Immature natural killer cell (primary cell): ENCODE measurements at places on chromosomes 7 and 10.

- H3K27ac ChIP-seq: no peak overlapping the region
- no peak for DNase-seq
- H3K27me3 ChIP-seq: no peaks in the 10 kb centered on the region
Measured at GRCh38 chr7:18212308-18212707, 184.7 kb upstream of the PRPS1L1 start.

DNA sequence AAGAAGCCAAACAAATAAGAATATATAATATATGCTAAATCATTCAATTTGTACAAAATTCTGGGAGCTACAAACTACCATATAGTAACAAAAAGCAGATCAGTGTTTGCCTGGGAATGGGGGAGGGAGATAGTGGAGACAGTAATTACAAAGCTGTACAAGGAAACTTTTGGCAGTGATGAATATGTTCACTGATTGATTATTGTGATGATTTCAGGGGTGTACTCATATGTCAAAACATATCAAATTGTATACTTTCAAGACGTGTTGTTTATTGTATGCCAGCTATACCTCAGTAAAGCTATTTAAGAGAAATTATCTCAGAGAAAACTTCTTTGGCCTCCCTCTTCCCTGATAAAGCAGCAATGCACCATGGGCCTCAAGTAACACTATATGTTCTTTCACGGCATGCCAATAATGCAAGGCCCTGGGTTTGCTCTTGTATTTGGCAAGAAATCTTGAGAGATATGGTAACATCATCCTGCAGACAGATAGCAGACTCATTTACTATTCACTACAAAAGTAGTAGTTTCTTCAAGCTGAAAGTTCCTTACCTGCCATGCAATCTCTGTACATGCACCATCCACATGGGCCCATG is 133.5 kb downstream of the HBP1 start:
- no peak overlapping the region for H3K27ac ChIP-seq
- H3K27me3 ChIP-seq: no peaks in the 10 kb centered on the region
- H3K36me3 ChIP-seq: peaks cover 4% of the 10 kb centered on the region
- DNase-seq: no peak
- H3K4me1 ChIP-seq: peaks cover 7% of the 10 kb centered on the region

- no peaks in the 10 kb centered on the region for H3K36me3 ChIP-seq
- H3K4me3 ChIP-seq: no peak overlapping the region
- H3K27me3 ChIP-seq: no peaks in the 10 kb centered on the region
- DNase-seq: no peak
- H3K27ac ChIP-seq: no peak overlapping the region
Measured at GRCh38 chr7:138125598-138126111, 49.4 kb downstream of the AKR1D1 start.

- H3K4me3 ChIP-seq: no peak overlapping the region
- H3K27me3 ChIP-seq: peaks cover 7% of the 10 kb centered on the region
- H3K4me1 ChIP-seq: no peaks in the 10 kb centered on the region
- DNase-seq: no peak
- no peak overlapping the region for H3K27ac ChIP-seq
- no peaks in the 10 kb centered on the region for H3K36me3 ChIP-seq
Measured at GRCh38 chr7:27453702-27454405, 208.8 kb downstream of the HIBADH start.

- H3K4me1 ChIP-seq: peaks cover 37% of the 10 kb centered on the region
- peaks cover 5% of the 10 kb centered on the region for H3K27me3 ChIP-seq
Measured at GRCh38 chr10:43647576-43647975, 1.1 kb downstream of the ZNF32 start.

GRCh38 chr10:100374200-100374655 is 27.2 kb downstream of the SCD start:
- peaks cover 42% of the 10 kb centered on the region for H3K4me1 ChIP-seq
- H3K4me3 ChIP-seq: no peak overlapping the region
- no peaks in the 10 kb centered on the region for H3K36me3 ChIP-seq

DNA sequence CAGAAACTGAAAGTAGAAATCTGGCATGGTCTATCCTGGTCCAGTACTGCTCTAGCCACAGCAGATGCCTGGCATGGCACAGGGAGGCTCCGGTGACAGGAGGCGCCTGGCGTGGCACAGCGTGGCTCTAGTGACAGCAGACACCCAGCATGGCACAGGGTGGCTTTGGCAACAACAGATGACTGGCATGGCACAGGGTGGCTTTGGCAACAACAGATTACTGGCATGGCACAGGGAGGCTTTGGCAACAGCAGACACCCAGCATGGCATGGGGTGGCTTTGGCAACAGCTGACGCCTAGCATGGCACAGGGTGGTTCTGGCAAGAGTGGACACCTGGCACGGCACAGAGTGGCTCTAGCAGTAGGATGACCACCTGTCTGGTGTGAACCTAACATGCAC is 480.5 kb upstream of the FOXK1 start:
- no peak overlapping the region for H3K4me3 ChIP-seq
- no peak overlapping the region for H3K27ac ChIP-seq
- no peaks in the 10 kb centered on the region for H3K4me1 ChIP-seq
- H3K27me3 ChIP-seq: no peaks in the 10 kb centered on the region
- no peak for DNase-seq

GRCh38 chr7:124124201-124124600 is 91.3 kb upstream of the TMEM229A start:
- H3K36me3 ChIP-seq: no peaks in the 10 kb centered on the region
- no peaks in the 10 kb centered on the region for H3K4me1 ChIP-seq
- H3K4me3 ChIP-seq: no peak overlapping the region
- H3K27ac ChIP-seq: no peak overlapping the region
- no peaks in the 10 kb centered on the region for H3K27me3 ChIP-seq

DNA sequence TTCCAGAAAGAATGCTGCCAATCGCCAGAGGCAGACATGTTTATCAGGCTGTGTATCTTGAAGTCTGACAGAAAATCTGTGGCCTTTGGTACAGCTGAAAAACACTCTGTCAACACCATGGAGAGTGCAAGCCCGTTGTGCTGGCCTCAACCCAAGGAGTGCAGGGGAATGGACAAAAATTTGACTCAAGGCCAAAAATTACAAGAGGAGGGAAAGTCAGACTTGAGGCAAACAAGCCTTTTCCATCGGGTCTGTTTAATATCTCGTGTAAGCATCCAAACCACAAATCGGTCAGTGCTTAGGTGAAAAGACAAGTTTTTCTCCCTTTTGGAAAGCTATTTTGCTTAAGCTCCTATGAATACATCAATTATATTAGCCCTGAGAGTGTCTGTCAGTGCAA is 305.3 kb upstream of the NFE2L3 start:
- no peak overlapping the region for H3K27ac ChIP-seq
- H3K27me3 ChIP-seq: peaks cover 15% of the 10 kb centered on the region
- peaks cover 2% of the 10 kb centered on the region for H3K36me3 ChIP-seq
- DNase-seq: no peak

- no peaks in the 10 kb centered on the region for H3K4me1 ChIP-seq
- no peak for DNase-seq
- no peak overlapping the region for H3K27ac ChIP-seq
- no peaks in the 10 kb centered on the region for H3K36me3 ChIP-seq
Measured at GRCh38 chr7:47401611-47402570, 180.0 kb downstream of the TNS3 start.

- H3K4me3 ChIP-seq: no peak overlapping the region
- no peaks in the 10 kb centered on the region for H3K36me3 ChIP-seq
- H3K27me3 ChIP-seq: no peaks in the 10 kb centered on the region
- no peak for DNase-seq
- H3K27ac ChIP-seq: no peak overlapping the region
Measured at GRCh38 chr7:125661677-125662076, 732.1 kb upstream of the POT1 start.

- DNase-seq: no peak
- H3K36me3 ChIP-seq: no peaks in the 10 kb centered on the region
- no peaks in the 10 kb centered on the region for H3K4me1 ChIP-seq
- H3K27ac ChIP-seq: no peak overlapping the region
- H3K27me3 ChIP-seq: no peaks in the 10 kb centered on the region
Measured at GRCh38 chr7:155975490-155975889, 163.2 kb upstream of the SHH start.

DNA sequence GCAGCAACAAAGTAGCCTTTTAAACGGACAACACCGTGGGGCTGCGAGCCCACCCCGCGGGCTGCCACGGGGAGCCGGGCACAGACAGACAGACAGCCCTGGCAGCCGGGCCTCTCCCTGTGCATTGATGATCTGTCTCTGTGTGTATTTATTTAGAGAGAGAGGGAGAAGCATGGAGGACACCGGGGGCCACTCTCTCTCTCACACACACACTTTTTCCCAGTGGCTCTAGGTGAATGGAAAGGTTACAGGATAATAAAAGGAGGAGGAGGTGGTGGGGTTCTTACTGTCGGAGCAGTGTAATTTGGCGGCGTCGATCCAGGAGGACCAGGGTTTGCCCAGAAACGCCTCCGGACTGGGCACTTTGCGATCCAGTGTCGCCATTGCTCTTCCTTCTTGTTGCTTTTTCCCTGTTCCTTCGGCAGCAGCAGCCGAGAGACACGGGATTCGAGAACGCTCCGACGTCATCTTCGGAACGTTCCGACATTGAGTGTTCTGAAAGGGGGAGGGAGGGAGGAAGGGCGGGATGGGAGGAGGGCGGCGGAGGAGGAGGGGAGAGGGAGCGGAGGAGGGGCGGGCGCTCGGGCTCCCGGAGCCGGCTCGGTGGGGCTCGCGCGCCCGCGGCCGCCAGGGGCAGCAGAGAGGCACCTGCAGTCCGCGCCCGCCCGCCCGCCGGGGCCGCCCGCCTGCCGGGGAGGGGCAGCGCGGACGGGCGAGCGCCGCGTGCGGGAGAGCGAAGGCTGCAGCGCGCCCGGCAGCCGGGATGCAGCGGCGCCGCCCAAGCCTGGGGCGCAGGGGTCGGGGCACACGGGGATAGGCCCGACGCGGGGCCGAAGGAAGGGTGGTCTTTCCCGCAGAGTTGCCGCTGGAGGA is at the start of gene ATXN7L1:
ATXN7L1 (minus strand) TSS at position 509 of the 873 bp plus-strand sequence; CDS start at position 468, 41 bp downstream.
- peak within 1 kb of the TSS; percentile 95 for H3K27ac ChIP-seq
- peaks cover 8% of the 10 kb centered on the region for H3K27me3 ChIP-seq
- DNase-seq: peak; percentile 86
- peaks cover 54% of the 10 kb centered on the region for H3K4me1 ChIP-seq

- DNase-seq: no peak
- no peaks in the 10 kb centered on the region for H3K27me3 ChIP-seq
- peak overlapping the region; percentile 91 for H3K27ac ChIP-seq
- peaks cover 19% of the 10 kb centered on the region for H3K36me3 ChIP-seq
Measured at GRCh38 chr10:26475386-26475785, 37.2 kb downstream of the APBB1IP start.

- H3K27me3 ChIP-seq: no peaks in the 10 kb centered on the region
- H3K36me3 ChIP-seq: peaks cover 2% of the 10 kb centered on the region
- DNase-seq: no peak
- H3K4me1 ChIP-seq: peaks cover 16% of the 10 kb centered on the region
- H3K27ac ChIP-seq: no peak overlapping the region
Measured at GRCh38 chr7:44872787-44873186, 12.5 kb downstream of the PURB start.

DNA sequence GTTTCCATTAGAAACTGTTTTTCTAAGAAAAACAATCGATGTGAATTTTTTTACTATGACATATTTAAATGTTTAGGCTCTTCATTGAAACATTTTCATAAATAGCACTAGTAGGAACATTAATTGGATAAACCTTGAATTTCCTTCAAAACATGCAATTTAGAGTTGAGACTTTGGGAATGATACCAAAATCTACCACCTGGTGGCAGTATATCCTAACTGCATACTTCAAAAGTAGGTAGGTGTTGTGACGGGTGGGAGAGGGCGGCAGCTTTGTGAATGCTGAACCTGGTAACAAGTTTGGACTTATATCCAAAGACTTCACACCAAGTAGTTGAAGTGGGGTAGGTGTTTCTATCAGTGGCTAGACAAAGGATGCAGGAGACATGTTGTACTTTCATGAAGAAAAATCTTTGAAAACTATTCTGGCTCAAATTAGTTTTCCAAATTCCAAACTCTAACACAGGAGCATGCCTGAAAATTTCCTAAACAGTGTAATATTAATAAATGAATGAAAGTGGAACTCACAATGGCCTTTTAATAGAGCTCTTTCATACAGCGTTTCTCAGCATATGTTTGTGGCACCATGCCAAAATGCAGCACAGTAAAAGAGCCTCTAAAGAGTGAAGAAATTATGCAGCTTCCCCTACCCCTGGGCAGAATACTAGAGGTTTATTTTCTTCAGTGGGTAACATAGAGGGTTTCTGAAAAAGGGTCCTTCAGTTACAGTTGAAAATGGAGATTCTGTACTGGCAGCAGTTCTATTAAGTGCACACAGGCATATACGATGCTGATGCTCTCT is 201.0 kb upstream of the TPK1 start:
- H3K27me3 ChIP-seq: peaks cover 2% of the 10 kb centered on the region
- no peaks in the 10 kb centered on the region for H3K36me3 ChIP-seq

GRCh38 chr7:131616487-131617200 is 60.2 kb upstream of the PODXL start:
- no peaks in the 10 kb centered on the region for H3K27me3 ChIP-seq
- H3K27ac ChIP-seq: no peak overlapping the region
- H3K4me3 ChIP-seq: no peak overlapping the region
- DNase-seq: no peak
- H3K4me1 ChIP-seq: no peaks in the 10 kb centered on the region

DNA sequence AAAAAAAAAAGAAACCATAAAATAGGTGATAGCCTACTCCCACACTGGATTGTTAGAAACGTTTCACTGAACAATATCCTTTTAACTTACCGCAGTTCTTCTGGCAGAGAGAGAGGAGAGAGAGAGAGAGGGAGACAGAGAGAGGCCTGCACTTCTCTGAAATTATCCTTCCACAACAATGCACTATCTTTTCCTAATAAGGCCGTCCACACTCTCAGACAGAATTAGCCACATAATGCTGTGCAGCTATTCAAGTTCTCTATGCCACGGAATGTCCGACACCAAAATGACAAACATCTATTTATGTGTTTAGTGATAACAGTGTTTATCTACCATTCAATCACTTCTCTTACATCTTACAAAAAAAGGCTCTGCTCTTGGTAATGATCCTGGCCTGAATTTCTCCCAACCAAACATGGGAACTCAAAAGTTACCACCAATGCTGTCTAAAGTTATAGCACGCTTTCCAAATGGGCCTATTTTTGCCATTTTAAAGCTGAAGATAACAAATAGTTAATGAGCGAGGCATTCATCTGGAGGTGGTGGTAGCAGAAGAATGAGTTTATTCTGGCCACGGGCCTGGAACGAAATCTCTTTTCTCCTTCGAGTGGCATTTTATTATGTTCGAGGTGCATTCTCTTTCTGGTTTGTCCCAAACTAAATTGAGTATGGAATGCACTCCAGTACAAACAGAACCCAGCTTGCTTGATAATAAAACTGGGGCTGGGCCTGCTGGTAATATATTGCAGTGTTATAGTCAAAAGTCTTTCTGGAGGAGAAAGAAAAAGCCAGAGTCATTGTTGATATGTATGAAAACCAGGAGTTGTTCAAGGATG is 160.2 kb upstream of the SVIL start:
- H3K4me1 ChIP-seq: no peaks in the 10 kb centered on the region
- DNase-seq: no peak
- H3K36me3 ChIP-seq: no peaks in the 10 kb centered on the region
- no peak overlapping the region for H3K27ac ChIP-seq
- H3K4me3 ChIP-seq: no peak overlapping the region

DNA sequence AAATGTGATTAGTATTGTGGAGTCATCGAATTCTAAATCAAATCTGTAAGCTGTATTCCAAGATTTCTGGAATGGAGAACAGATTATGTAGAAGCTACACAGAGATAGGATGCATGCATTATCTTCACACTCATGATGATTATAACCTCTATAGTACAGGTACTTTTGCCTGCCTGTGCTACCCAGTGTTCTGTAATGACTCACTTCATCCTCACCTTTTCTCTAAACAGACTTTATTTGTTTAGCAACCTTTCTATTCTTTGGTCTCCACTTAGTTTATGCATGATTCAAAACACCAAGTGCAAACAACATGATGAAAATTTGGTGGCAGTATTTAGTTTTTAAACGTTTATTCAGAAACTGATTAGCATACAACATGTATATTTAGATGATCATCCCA is 68.4 kb upstream of the PRPS1L1 start:
- no peaks in the 10 kb centered on the region for H3K36me3 ChIP-seq
- no peaks in the 10 kb centered on the region for H3K27me3 ChIP-seq
- no peak overlapping the region for H3K27ac ChIP-seq
